ENCODE measurements at places on chromosomes 6 and 20. TPM values are rescaled to one million over a fixed set of nuclear protein-coding genes. Genes with fewer than 3 reads are reported as not detected.

LY6G6C gene
- polyA plus RNA-seq, result 0.23 TPM

MDFI gene
- 78.9 TPM for polyA plus RNA-seq

KHDC1 gene
- polyA plus RNA-seq, result 9.4 TPM

NT5E gene
- 0.74 TPM for polyA plus RNA-seq

GHRH gene
- polyA plus RNA-seq, result not detected

CLPSL2 gene
- polyA plus RNA-seq, result 3.2 TPM

C20orf141 gene
- not detected for polyA plus RNA-seq

SLPI gene
- 0.17 TPM for polyA plus RNA-seq

AMD1 gene
- 60.9 TPM for polyA plus RNA-seq
